ENCODE measurements at places on chromosomes 1 and 21. TPM values are rescaled to one million over a fixed set of nuclear protein-coding genes. Genes with fewer than 3 reads are reported as not detected.
A peak's percentile ranks its signal among the peaks of the same experiment; 100 is the strongest.

DNA sequence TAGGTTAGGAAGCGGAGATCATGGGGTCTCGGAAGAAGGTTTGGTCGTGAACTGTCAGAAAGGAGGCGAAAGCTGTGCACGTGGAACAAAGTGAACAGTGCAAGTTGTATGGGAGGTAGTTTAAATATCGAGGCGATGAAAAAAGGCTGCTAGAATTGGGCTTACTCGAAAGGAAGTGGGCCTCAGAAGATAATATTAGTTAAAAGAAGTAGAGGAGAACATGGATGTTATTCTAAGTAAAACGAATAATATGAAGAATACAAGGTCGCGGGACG, 571 bp downstream of the WDR3 start:
- DNase-seq: no peak

DNA sequence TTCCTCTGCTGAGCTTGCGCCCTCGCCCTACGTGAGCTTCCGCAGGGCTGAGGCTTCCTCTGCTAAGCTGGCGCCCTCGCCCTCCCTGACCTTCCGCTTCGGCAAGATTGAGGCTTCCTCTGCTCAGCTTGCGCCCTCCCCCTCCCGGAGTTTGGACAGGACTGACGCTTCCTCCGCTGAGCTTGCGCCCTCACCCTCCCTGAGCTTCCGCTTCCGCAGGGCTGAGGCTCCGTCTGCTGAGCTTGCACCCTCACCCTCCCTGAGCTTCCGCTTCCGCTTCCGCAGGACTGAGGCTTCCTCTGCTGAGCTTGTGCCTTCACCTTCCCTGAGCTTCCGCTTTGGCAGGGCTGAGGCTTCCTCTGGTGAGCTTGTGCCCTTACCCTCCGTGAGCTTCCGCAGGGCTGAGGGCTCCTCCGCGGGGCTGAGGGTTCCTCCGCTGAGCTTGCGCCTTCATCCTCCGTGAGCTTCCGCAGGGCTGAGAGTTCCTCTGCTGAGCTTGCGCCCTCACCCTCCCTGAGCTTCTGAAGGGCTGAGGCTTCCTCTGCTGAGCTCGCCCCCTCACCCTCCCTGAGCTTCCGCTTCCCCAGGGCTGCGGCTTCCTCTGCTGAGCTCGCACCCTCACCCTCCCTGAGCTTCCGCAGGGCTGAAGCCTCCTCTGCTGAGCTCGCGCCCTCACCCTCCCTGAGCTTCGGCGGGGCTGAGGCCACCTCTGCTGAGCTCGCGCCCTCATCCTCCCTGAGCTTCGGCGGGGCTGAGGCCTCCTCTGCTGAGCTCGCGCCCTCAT, 753.6 kb upstream of the TPTE start:
- DNase-seq: no peak

GRCh38 chr1:196152086-196152485, 456.2 kb downstream of the KCNT2 start:
- DNase-seq: no peak

DNA sequence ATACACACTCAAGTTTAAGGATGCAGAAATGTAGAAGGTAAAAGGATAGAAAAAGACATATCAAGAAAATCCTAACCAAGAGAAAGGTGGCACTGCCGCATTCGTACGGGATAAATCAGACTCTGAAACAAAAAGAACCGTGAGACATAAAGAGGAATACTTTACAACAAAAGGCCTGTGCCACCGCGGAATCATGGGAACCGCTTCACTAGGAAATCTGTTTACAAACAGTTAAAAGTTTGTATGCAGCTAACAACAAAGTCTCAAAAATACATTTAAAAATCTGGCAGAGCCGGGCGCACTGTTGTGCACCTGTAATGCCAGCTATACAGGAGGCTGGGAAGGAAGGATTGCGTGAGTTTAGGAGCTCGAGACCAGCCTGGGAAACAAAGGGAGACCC, 8.1 kb downstream of the WRAP73 start:
- DNase-seq: no peak

DNA sequence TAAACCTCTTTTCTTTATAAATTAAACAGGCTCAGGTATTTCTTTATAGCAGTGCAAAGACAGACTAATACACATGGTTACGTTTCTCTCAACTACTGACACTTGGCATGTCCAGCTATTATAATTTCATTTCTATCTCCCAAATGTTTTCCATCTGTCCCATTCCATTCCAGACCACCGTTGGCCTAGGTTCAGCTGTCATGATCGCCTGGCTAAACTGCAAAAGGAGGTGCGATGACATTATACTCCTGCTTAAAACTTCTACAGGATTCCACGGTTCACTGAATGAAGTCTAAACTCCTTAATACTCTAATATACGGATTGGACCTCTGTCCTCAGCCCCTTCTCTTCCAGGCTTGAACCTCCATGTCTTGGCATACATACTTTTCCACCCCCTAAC, 72.1 kb downstream of the RERE start:
- no peak for DNase-seq

DNA sequence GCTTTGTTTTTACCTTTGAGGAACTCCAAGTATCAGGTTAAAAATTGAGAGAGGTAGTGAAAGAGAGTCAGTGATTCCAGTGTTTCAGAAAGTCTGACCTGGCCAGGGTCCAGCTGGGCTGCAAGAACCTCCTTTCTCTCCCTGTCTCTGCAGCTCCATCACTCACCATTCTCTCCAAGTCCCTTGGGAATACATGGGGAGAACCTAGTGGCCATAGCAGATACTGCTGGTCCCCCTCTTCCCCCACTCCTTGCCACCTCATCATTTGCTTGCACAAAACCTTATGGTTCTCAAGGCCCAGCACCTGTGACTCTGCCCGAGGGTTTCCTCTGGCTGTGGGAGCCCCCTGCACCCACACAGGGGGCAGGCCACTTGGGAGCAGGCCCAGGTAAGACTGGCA, 279.5 kb downstream of the KIF26B start:
- no peak for DNase-seq

GRCh38 chr1:240194120-240194519, 102.4 kb downstream of the FMN2 start:
- no peak for DNase-seq

- DNase-seq: no peak
Measured at GRCh38 chr21:23111070-23111600, 2112.9 kb downstream of the NCAM2 start.

DNA sequence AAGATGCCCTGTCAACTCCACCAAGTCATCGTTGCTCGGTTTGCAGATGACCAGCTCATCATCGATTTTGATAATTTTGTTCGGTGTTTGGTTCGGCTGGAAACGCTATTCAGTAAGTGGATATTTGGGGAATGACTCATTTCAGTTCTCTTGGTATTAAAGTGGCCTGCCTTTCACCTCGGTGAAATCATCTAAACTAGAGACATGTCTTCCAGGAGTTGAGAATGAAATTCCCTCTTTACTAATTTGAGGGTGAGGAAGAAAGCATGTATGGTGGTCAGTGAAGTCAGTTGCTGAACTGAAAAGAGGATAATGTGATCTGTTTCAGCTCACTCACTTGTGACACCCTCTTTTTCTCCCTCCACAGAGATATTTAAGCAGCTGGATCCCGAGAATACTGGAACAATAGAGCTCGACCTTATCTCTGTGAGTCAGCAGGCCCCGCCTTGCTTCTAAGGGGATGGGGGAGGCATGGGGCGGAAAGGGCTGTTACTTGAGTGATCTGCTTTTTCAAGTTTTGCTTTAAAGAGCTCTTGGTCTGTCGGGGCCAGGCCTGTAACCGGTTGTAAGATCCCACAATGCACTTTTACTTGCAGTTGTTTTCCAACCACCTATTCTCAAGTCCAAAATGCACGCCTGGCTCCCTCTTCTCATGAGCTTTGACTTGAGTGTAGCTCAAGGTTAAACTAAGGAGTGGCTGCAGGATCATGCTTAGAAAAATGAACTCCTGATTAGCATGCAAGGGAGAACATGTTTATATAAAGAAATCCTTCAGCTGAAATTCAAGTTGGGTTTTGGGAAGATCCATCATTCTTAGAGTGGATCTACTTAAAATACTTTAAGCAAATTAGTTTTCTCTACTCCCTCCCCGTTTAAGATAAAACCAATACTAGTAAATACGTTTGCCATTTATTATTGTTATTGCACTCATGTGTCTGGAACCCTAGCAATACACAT, 59.8 kb downstream of the CAPN2 start:
- no peak for DNase-seq

GRCh38 chr1:7784492-7785071, 491 bp downstream of the PER3 start:
- no peak for DNase-seq

DNA sequence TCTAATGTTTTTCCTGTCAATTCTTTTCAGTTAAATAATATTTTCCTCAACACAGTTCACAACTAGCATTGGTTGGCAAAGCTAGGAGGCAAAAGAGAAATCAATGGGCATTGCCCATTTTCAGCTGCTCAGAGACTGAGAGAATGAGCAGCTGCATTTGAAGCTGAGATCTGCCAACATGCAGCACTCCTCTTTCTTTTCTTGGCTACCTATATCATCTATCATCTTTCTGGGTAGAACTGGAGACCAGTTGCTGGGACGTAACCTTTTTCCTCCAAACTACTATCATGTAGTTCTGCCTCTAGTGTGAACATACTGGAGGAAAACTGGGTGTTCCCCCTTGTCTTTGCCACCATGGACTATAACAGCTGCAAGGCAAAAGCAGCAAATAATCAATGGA, 22.9 kb downstream of the CHODL start:
- no peak for DNase-seq

GRCh38 chr1:6870571-6870970, 85.3 kb downstream of the CAMTA1 start:
- DNase-seq: no peak

DNA sequence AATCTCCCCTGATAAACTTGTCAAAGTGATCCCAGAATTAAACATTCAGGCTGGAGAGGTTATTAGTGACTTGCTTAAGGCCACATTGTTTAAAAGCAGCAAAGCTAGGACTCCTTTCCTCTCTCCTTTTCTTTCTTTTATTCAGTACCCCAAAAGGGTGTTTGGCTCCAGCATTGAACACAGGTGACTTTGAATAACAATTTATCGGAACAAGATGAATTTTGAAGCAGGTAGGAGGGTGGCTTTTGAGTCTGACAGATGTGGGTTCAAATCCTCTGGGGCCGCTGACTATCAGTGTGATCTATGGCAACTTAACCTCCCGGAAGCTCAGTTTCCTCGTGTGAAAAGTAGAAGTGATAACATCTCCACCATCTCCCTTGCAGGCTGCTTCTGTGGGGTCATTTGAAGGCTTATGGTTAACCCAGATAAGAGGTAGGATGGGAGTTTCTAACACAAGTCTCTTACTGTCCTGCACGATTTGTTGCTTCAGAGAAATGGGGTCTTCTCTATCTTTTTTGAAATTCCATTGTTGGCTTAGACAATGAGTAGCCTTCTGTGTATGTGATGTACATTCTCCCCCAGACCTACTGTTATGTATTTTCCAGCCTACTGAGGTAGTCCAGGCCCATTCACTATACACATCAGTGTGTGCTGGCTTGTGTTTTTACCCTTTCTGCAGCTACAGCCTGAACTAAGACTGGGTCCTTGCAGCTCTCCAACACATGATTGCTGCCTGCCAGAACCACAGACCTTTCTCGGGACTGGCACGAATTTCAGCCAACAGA, 29.0 kb downstream of the JUN start:
- DNase-seq: peak; percentile 65

- DNase-seq: no peak
Measured at GRCh38 chr21:18170221-18170620, 74.4 kb upstream of the CHODL start.

DNA sequence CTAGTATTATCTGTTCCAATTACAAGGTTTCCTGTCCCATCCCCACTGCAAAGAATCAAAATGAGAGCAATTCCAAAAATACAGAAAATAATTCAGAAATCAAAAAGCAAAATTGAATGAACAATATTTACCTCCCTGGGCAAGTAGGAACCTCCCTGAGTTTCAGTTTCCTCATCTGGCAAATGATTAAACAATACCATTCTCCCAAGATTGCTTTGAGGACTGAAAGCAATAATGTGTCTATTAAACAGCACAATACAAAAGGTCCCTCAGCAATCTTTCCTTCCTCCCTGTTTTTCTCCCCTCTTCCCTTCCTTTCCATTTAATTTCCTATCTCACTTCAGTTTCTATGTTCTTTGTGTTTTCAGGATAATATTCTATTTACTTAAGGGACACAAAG, 171.0 kb downstream of the ZC3H11B start:
- DNase-seq: no peak

- DNase-seq: no peak
Measured at GRCh38 chr1:41501581-41501980, 17.1 kb upstream of the EDN2 start.

- no peak for DNase-seq
Measured at GRCh38 chr1:62337706-62338631, 18.7 kb upstream of the KANK4 start.

DNA sequence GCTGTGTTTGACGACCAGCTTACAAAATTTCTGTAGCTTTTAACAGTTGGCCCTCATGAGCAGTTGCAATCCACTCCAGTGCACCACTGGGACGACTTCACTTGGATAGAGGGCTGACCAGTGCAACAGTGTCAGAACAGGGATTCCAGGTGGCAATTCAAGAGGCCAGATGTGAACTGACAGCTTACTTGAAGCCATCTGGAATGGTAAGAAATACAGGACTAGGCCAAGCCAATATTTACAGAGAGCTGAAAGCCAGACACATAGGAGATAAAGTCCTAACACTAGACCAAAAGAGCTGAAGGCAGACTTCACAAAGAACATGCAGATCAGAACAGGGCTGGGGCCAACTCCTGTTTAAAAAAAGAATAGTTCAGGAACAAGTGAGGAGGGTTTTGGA, 93.5 kb upstream of the NFIA start:
- DNase-seq: no peak

- no peak for DNase-seq
Measured at GRCh38 chr1:33460947-33461629, 11.4 kb upstream of the ZSCAN20 start.

- no peak for DNase-seq
Measured at GRCh38 chr1:22808676-22809483, 98.2 kb downstream of the EPHB2 start.

- DNase-seq: no peak
Measured at GRCh38 chr1:19617376-19617775, 26.7 kb upstream of the NBL1 start.

DNA sequence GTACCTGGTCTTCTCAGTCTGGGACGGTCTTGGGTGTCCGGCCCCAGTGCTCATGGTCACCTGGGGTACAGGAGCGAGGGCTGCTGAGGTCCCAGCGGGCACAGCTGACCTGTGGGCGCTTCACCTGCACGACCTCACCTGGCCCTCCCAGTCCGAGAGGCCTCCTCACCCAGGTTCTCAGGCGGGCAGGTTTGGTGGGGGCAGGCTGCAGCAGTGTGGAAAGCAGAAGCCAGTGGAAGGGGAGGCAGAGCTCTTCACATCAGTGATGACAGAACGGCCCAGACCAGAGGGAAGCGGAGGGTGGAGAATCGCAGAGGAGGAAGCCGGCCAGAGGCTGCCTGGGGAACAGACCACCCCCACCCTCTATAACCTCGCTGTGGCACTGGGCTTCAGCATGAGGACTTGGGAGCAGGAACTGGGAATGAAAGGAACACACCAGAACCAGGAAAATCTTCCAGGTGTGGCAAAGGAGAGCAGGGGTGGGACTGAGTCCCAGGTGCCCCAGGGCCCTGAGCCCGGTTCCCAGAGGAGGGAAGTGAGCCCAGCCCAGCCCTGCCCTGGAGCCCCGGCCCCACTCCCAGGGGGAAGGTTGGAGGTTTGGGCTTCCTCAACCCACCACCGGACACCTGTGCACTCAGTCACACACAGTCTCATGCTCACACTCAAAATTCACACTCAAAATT, 265.2 kb upstream of the VAMP3 start:
- peak; percentile 37 for DNase-seq

Gene VANGL2
- not detected for polyA plus RNA-seq

Gene SHE
- not detected for polyA plus RNA-seq

Gene ARHGEF16
- polyA plus RNA-seq: 0.06 TPM

Gene CDA
- polyA plus RNA-seq: not detected

Gene PLEKHN1
- polyA plus RNA-seq: 0.49 TPM

Gene CACHD1
- not detected for polyA plus RNA-seq

Gene SLAMF1
- 48.5 TPM for polyA plus RNA-seq

Gene RASSF5
- polyA plus RNA-seq: 329 TPM
